ENCODE measurements at places on chromosomes 16 and 17.

DNA sequence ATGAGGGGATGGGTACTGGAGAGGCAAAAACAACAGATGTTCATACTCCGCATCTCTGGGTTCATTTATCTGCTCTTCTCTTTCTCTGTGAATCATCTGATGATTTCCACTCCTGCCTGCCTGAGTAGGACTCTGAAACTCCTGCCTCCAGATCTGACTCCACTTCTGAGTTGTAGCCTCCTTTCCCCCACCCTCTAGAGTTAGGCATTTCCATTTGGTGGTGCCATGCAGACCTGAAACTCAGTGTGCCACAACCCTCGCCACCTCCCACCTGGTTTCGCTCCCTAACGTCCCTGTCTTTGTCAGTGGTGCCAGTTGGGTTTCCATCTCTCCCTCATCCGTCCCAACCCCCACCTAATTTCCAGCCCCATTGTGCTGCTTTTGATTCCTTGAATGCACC, 126.2 kb downstream of the PRKCB start:
- no peak for DNase-seq

DNA sequence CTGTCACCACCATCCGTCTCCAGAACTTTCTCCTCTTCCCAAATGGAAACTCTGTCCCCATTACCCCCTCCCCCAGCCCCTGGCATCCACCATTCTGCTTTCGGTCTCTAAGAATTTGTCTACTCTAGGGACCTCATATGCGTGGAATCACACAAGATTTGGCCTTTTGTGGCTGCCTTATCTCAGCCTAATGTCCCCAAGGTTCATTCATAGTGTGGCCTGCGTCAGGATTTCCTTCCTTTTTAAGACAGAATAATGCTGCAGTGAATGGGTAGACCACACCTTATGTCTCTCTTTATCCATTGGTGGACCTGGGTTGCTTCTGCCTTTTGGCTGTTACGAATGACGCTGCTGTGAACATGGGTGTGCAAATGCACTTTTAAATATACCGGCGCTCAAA, 139.7 kb upstream of the PLCG2 start:
- no peak for DNase-seq

DNA sequence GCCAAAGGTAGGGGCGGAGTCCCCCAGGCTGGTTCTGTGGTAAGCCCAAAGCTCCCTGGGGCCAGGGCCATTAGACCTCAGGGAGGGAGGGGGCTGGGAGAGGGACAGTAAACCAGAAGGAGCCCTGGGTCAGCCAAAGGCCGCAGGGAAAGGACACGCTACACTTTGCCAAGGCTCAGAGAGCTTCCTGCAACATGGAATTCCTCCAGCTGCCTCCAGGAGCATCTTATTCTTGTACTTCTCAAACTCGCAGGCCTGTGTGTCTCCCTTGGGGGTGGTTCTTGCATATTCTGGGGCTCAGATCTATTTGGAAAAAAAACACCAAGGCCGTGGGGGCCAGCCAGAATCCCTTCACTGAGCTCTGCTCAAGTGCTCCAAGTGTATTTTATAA, 25.1 kb downstream of the AKAP1 start:
- no peak for DNase-seq

GRCh38 chr17:71395901-71396300, 724.9 kb upstream of the SOX9 start:
- DNase-seq, result no peak

GRCh38 chr17:21199311-21199710, 14.7 kb downstream of the TMEM11 start:
- DNase-seq, result no peak

DNA sequence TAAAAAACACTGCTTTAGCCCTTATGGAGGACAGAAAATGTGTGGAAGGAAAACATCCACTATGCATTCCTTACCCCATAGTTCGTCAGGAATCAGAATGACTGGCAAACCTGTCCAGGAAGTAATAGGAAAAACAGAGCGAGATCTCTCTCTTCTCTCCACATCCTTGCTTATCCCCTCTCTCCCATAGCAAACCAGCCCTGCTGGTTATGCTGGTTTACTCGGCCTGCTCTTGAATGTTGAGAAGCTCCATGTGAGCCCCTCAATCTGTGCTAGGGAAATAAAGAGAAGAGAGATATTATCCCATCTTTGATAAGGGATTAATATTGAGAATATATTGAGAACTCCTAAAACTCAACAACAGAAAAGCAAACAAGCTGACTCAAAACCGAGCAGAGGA, 402.8 kb upstream of the RBFOX1 start:
- DNase-seq, result no peak

- no peak for DNase-seq
These were observed 586.4 kb downstream of the MAF start for GRCh38 chr16:79013930-79014660.

DNA sequence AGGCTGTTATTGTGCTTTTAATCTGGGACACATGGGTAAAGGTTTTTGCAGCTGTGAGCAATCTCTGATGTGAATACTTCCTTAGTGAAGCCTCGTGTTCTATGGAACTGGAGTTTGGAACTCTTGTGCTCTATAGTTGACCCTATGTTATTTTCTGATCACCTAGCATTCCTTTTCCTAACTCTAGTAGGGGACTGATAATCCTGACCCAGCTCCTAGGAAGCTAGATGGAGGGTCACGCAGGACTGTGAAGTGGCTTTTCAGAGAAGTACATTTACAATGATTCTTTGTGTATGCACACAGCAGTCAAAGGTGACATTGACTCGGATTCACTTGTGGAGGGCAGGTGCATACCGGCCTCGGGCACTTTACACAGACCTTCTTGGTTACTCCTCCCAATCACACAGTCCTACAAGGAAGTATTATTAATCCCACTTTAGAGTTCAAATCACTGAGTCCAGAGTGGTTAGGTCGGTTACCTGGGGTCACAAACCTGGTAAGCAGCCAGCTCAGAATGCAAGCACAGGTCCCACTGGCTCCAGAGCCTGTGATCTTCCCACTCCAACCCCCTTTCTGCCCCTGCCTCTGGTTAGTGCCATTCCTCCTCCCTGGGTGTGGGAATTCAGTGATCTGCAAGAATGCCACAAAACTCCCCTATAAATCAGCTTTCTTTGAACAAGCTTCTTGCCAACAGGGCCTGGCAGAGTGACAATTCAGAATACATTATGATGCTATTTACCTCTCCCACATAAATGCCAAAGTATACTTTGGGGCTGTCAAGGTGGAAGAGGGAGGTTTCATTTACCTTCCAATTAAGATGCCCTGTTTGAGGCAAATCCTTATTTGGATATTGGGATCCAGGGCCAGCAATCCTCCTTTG, 7.1 kb downstream of the CHD9NB start:
- no peak for DNase-seq

DNA sequence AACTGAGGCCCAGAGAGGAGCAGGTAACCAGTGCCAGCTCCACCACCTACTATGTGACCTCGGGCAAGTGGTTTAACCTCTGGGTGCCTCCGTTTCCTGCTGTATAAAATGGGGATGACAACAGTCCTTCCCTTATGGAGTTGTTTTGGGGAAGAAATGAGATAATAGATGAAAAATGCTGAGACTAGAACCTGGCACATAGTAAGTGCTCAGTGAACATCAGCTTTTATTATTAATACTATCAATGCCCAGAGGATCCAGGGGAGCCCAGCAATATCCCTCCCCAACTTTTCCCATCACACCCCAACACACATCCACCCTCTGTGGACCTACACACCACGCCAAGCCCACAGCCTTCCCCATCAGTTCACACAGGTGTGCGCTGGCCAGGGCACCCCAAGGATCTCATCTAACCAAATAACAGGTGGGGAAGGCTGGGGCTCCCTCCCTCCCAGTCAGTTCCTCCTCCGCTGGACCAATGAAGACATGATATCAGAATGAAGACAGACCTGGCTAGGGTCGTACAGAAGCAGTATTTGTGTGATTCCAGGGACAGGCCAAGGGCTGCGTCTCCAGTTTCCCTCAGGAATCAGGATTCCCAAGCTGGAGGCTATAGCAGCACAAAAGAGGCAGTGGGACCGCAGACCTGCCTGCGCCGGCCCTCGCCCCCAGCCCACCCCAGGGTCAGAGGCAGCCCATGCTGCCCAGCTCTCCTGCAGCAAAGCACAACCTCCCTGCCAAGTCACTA, 1.8 kb downstream of the ATP2A3 start:
- DNase-seq, result no peak
